SK-N-MC (cell line): ENCODE measurements at places on chromosomes 7 and 10.

- no peak for DNase-seq
Measured at GRCh38 chr10:31952066-31952465, 23.4 kb upstream of the ARHGAP12 start.

- DNase-seq, result no peak
Measured at GRCh38 chr10:117005527-117006055, 604 bp upstream of the SHTN1 start.

DNA sequence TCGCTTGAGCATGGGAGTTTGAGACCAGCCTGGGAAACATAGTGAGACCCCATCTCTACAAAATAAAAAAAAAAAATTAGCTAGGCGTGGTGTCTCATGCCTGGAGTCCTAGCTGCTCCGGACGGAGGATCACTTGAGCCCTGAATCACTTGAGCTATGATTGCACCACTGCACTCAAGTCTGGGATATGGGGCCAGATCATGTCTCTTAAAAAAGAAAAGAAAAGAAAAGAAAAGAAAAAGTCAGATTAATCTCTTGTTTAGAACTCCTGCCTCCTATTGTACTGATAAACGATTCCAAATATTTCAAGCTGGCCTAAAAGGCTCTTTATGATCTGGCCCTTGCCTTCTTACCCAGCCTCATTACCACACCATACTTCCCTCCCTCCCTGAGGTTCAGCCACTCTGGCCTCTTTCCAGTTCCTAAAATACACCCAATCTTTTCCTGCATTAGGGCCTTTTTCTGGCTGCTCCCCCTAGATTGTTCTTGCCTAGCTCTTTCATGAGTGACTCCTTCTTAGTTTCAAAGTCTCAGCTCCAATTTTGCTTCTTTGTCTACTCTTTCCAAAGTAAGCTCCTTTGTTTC, 41.7 kb downstream of the VCL start:
- DNase-seq, result no peak

- DNase-seq, result no peak
Measured at GRCh38 chr7:122791959-122792545, 89.3 kb upstream of the RNF148 start.

DNA sequence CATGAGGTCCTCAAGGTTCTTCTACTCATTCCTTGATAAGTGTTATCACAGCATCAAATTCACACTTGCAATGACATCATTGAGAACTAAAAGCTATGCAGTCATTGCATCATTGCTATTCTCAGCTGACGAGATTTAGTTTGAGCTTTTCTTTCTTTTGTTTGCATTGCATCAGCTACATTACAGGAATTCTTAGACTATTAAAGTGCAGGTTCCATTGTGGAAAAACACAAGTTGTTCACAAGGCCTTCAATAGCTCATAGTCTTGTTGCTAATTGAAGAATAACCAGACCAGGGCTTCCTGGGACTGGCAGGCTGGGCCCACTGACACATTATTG, 139.3 kb downstream of the CXCL12 start:
- DNase-seq, result no peak

DNA sequence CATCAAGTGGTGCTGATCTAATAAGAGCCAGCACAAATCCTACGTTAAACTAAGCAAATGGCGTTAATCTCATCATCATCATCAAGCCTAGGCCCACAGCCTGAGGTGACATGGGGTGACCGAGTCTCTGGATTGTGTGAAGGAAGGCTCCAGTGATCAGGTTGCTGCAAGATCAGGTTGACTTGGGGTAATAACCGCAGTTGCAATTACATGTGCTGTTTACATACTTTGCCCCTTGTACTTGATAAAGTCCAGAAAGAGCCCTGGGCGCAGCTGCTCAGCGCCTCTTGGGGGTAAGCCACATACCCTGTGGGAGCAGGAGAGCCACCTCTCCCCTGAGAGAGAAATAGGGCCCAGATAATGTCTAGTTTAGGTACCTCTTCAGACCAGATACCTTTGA, 228.1 kb downstream of the WDR11 start:
- no peak for DNase-seq

DNA sequence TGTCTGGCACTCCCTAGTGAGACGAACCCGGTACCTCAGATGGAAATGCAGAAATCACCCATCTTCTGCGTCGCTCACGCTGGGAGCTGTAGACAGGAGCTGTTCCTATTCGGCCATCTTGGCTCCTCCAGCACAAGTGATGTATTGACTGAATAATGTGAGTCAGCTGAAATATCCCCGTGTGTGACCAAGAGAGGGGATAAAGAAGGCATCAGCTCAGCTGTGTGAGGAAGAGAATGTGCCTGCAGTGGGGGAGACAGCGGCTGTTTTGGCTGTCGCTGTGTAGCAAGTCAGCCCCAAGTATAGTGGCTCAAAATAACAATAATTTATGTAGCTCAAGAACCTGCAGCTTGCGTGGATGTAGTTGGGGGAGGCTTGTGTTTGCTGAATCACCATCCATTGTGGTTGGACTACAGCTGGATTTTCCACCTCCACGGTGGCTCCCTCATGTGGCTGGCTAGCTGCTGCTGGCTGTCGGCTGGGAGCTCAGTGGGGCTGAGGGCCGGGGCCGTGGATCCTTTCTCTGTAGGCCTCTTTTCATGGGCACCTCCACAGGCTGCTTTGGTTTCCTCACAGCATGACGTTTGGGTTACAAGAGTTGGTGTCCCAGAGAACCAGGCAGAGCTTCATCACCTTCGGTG, 434.5 kb downstream of the CCSER2 start:
- no peak for DNase-seq

GRCh38 chr10:6170638-6171037, 32.1 kb upstream of the PFKFB3 start:
- DNase-seq, result no peak

GRCh38 chr7:85041605-85042216, 145.1 kb downstream of the SEMA3D start:
- no peak for DNase-seq

DNA sequence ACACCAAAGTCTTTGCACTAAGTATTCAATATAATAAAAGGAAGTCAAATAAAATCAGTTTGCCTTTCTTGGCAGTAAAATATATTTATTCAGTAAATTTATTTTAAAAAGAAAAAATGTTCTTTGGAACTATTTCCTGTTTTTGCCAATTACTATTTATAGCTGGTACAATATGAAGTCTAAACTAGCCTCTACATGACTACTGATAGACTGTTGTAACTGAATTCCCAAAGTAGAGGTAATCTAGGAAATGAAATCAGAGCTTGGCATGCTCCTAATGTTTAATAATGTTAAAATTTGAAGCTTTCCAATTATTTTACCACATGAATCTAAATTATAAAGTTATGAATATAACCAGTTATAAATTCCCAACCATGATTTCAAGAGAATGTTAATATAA, 385.5 kb downstream of the SEMA3D start:
- no peak for DNase-seq

- no peak for DNase-seq
Measured at GRCh38 chr7:135501402-135501801, 8.5 kb downstream of the CNOT4 start.

- DNase-seq, result no peak
Measured at GRCh38 chr10:58320351-58321049, 14.3 kb upstream of the UBE2D1 start.

GRCh38 chr7:158406801-158407200, 180.8 kb downstream of the PTPRN2 start:
- DNase-seq, result no peak

- no peak for DNase-seq
Measured at GRCh38 chr10:22825841-22826240, 102.0 kb upstream of the ARMC3 start.

GRCh38 chr7:122974229-122974628, 21.3 kb downstream of the TAS2R16 start:
- no peak for DNase-seq

- no peak for DNase-seq
Measured at GRCh38 chr10:118958984-118959925, 70.3 kb upstream of the NANOS1 start.

GRCh38 chr7:155292680-155293226, 4.9 kb upstream of the INSIG1 start:
- no peak for DNase-seq

- DNase-seq, result peak; percentile 56
Measured at GRCh38 chr7:44573464-44574286, at the start of gene DDX56. DDX56 (minus strand) TSS chr7:44573908; CDS start chr7:44573895, 13 bp downstream.

GRCh38 chr7:48251766-48252165, 80.5 kb downstream of the ABCA13 start:
- no peak for DNase-seq

DNA sequence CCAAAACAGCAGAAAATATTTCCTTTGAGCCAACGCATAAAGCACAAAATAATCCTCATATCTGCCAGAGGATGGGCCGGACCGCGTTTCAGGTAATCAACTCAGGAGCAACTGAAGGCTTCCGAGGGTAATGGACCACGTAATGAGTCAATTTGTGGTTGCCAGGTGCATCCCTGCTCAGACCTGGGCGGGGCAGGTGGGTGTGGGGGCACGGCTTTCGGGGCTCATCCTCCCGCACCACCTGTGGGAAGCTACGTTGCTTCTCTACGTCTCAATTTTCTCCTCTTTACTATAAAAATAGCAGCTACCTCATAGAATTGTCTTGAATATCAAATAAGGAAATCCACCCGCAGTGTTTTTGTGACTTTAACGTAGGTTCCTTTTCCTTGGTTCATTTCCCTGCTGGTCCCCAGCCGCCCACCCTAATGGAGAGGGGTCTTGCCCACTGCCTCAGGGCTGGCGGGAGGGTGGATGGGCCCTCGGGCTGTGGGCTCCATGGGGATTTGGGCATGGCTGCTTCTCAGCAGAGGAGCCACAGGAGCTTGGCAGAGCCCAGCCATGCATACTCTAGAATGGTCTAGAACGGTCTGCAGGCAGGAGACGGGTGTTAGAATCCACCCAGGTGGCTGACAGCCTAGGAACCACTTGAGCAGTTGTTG, 324.7 kb downstream of the ADARB2 start:
- DNase-seq, result no peak

- no peak for DNase-seq
Measured at GRCh38 chr10:131078131-131078881, 233.2 kb downstream of the TCERG1L start.

DNA sequence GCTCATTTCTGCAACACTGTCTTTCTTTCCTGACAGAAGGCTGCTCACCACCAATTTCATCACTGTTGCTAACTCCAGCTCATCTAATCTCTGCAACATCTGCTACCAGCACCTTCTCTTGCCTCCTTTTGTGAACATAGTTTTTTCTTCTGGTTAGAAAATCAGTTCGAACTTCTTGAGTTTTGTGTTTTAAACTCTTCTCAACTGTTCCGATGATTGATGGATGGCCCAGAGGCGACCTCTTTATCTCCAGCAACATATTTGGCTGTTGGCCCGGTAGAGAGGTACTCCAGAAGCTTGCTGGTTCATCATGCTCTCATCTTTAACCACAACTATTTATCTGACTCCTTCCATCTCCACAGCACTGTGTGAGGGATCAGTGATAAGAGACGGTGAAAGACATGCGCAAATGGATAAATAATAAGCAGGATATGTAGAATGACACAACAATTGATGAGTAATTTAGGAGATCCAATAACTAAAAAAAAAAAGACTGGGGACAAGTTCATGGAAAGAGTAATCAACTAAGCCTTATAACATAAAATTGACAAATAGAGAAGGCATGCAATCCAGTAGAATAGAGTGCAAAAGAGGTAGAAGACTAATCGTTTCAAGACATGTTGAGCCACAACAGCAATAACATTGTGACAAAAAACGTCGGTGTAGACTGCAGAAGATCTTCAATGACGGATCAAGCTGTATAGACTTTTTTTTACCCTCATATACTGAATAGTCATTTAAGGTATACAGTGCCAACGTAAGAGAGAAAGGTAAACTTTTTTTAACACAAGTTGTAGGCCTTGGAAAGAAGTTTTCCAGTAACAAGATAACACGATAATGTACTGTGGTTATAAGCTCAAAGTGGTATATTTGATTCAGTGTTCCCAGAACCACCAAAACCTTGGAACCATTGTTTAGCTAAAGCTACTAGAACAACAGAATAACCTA, 152.2 kb downstream of the CRPPA start:
- DNase-seq, result no peak

DNA sequence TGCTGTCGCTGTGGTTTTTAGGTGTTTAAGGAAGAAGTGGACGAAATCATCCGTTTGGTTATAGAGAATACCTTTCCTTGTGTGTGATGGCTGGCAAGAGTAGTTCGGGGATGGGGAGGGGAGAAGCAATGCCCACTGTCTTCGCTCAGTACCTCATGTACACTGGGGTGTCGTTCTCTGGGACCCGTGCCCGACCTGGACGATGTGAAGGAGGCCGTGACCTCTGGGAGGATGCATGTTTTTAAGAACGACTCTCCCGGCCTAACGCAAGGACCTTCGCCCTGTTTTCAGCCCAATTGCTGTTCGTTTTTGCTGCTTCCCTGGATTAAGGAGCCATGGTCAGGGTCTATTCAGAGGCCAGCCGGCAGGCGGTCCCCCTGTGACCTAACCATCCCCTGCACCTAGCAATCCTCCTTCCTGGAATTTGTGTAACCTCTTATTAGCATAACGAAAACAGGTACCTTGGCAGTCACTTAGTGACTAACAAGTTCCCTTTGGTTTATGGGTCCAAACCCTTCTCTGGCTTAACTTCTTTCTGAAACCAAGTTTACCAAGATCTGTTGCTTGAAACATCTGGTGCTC, 1.3 kb downstream of the NFE2L3 start:
- DNase-seq, result no peak

DNA sequence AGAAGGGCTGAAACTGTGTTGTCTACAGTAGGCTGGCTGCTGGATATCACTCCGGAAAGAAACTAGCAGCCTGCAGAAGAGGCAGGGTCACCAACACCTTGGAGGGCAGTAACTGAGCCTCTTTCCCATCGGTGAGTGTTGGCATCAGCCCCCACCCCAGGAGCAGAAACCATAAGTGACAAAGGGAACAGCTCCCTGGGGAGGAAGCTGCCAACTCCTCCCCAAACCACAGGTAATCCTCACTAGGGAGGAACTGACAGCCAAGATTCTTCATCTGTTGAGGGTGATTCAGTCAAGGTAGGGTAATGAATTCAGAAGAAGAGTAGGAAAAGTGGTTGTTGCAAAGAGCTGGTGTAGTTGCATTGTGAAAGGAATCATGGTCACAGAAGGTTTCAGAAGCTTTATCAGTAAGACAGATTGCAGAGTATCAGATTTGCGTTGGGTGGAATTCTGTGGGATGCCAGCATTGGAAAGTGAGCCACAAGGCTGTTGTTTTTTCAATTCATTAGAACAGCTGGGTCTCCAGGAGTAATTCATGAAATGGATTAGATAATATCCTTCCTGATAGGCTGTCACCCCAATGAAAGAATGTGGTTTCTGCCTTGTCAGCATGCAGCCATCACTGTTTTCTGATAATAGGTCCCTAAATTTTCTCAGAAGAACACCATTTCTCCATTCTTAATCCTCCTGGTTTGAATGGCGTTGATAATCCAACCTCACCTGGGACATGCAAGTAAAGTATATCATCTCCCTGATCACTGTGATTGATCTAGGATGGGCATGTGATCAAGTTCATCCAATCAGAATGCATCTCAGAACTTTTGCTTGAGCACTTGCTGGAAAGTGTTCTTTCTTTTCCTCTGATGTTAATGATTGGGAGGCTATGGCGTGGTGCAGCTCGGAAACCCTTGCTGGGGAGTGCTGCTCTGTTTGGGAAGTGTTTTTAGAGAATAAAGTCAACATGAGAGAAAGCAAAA, 75.0 kb upstream of the CTBP2 start:
- no peak for DNase-seq
